ENCODE measurements at places on chromosomes 11 and 22.

DNA sequence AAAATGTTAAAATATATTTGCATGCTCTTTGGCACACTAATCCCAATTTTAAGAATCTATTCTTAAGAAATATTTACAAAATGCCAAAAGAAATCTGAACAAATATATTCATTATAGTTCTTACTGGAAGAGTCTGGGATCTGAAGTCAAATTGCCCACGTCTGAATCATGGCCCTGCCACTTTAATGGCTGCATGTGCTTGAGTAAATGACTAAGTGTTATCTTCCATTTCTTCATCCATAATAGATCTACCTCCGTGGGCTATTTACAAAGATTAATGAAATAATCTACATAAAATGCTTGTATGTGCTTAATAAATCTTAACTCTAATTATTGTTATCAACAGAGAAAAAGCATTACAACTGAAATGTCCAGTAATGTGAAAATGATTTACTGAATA is 24.5 kb upstream of the DKK3 start:
- no peak for DNase-seq

DNA sequence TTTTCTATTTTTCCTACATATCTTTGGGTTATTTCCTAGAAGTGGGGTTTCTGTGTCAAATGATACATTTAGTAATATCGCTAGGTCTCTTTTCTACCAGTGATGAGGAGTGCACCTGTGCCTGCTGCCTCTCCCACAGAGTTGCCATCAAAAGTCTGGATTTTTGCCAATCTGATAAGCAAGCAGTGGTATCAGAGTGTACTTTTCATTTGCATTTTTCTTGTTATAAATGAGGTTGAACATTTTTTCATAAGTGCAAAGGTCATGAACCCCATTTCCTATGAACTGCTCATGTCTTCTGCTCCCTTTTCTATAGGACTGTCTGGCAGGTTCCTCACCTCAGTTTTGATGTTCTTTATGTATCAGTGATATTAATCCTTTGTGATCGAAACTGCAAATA is 1.7 kb downstream of the TRPM5 start:
- DNase-seq, result no peak

GRCh38 chr11:78332174-78332866 is 85.3 kb downstream of the GAB2 start:
- no peak for DNase-seq

DNA sequence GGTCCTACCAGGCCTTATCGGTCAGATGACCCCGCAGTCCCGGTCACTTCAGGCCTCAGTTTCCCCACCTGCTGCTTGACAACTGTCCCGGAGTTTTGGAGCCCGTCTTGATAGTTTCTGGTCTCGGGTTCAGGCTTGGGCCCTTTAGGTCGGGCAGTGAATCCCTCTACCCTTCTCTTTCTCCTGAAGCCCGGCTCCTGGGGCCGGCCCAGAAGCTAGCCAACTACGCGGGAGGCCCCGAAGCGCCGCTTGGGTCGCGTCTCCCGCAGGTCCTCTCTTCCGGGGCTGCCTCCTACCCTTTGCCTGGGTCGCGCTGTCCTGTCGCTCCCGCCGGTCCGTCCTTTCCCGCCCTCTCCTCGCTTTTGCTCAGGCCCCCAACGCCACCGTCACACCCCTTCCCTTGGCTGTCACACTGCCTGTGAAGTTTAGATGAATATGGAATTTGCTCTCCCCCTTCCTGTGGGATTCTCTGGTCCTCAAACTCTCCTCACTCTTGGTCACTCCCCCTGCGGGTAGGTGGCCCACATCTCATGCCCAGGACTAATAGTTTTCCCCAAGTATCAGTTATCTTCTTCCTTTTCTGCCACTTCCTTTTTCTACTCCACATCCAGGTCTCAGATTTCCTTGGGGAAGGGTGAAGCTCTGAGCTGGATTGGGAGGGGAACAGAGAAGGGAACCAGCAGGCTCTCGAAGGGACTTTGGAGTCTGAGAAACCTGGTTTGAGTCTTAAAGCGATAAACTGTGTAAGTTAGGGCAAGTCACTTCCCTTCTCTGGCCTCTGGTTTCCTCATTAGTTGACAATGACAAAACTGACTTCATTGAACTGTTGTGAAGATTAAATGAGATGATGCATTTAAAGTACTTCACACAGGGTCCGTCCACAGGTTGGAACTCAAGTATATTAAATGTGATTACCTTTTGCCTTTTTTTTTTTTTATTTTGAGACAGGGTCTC is 790 bp downstream of the RAB1B start:
- DNase-seq, result no peak

DNA sequence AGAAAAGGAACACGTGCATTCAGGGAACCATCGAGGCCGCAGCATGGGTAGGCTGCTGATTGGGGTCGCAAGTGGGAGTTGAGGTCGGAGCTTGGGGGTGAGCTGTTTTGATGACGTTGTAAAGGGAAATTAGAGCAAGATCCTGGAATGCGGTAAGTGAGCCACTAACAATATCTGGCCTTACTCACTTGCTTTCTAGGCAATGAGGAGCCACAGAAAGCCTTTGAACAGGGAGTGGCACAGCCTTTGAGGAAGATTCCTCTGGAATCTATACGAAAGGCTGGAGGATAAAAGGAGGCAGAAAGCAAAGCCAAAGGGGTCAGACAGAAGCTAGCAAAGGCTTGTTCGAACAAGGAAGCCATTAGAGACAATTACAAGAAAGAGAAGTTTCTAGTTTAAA is 197.5 kb downstream of the LARGE1 start:
- DNase-seq, result no peak

GRCh38 chr11:46800177-46800576 is 45.9 kb downstream of the CKAP5 start:
- DNase-seq, result no peak

- no peak for DNase-seq
Measured at GRCh38 chr11:104148706-104149105, 15.2 kb downstream of the PDGFD start.

Data from NCI-H2081 treated with DMSO at 0.1 percent for 48 hours (cell line).